ENCODE measurements at places on chromosomes 3 and 15.

DNA sequence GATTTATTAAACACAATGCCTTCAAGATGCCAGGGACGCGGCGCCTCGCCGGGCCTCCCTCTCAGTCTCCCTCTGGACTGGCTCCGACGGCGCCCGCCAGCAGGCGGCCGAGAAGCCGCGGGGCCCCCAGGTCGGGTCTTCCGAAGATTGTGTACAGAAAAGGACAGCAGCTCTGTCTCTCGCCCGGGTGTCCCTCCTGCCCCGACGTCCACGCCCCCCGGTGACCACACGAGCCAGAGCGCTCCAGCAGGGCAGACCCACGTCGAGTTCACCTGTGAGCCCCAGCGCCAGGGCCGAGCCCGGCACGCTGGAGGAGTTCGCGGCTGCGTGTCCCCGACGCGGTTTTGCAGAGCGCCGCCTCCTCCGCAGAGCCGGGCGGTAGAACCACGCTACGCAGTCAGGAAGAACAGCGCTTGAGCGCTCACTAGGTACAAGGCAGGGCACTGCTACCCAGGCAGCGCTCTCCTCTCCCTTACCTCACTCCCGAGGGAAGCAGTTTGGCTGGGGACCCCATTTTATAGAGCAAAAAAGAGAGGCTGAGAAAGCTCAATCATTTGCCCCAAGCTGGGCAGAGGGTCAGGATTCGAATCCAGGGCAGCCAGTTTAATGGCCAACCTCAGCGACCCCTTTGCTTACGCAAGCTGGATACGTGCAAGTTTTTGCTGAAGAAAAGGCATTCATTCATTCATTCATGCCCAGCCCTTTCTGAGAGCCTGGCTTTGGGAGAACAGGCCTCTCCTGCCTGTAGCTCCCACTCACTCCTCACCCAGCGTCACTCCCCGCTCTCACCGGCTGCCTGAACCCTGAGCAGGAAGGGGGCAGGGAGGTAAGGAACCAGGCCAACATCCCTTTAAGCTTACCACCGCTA is 3.0 kb upstream of the TLE3 start:
- peak; percentile 81 for DNase-seq

DNA sequence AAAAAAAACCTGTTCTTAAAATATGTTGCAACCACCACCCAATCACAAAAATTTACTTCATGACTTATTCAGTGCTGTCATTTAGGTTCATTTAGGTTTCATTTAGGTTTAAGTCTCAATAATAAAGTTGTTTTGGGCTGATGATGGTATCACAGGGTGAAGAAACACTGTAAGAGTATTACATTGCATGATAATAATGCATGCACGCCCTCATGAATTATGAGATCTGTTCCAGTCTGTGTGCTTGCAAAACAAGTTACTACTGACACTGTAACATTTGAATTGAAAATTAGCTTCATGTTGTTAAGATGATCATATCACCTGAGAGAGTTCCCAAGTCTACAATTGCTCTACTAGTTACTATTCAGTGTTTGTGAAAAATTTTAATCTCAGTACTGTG is at the start of gene AADACL2:
AADACL2 (plus strand) TSS at position 315 of the 400 bp plus-strand sequence. CDS start 109 bp downstream, outside the sequence.
- DNase-seq: no peak

GRCh38 chr3:11713171-11713570 is 69.5 kb upstream of the VGLL4 start:
- no peak for DNase-seq

- DNase-seq: no peak
Measured at GRCh38 chr15:87238451-87239068, 1018.0 kb downstream of the NTRK3 start.

DNA sequence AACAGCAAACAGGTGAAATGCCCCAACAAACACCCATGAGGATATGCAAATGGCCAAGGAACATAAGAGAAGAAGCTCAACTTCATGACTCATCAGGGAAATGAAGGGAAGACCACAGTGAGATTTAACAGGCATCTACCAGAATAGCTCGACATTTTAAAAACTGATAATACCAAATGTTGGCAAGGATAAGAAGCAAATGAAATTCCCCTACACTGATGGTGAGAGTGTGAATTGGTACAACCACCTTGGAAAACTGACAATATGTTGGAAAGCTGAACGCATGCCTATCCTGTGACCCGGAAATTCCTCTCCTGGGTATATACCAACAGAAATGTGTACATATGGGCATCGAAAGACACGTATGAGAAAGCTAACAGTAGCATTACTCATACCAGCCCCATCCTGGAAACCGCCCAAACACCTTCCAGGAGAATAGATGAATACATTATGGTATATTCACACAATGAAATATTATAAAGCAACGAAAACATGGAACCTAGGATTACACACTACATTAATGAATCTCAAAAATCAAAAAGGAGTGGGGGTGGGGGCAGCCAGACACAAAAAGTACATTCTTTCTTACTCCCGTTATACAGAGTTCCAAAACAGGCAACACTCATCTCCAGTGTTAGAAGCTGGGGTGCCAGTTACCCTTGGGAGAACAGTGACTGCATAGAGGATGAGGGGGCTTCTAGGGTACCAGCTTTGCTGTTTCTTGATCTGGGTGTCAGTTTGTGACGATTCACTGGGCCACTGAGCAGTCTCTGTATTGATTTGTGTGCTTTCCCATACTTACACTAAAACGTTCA is 16.9 kb downstream of the RFTN1 start:
- DNase-seq: no peak

- DNase-seq: no peak
Measured at GRCh38 chr15:68590721-68591389, 12.1 kb downstream of the CORO2B start.

GRCh38 chr3:171943262-171944117 is 95.9 kb upstream of the FNDC3B start:
- DNase-seq: no peak

GRCh38 chr3:111751961-111752360 is 107.1 kb upstream of the PHLDB2 start:
- DNase-seq: no peak

- no peak for DNase-seq
Measured at GRCh38 chr3:15926871-15927270, 129.1 kb upstream of the ANKRD28 start.

DNA sequence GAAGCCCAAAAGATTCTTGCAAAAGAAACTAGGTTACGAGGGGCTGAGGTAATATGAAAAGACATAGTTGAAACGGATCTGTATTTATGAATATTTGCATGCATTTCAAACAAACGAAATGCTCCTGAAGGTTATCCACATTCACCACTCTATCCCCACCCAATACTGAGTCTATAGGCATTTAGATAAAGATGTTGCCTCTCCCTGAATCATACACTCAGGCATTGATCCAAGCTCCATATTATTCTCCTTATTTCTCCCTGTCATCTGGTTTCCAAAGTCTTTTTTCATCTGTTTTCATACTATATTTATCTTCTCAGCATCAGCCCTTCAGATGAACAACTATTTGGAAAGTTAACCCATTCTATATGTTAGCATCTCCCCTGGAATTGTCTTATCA is 492.5 kb upstream of the TGFBR2 start:
- DNase-seq: no peak

- DNase-seq: no peak
Measured at GRCh38 chr3:141561426-141562034, 74.7 kb downstream of the RASA2 start.

DNA sequence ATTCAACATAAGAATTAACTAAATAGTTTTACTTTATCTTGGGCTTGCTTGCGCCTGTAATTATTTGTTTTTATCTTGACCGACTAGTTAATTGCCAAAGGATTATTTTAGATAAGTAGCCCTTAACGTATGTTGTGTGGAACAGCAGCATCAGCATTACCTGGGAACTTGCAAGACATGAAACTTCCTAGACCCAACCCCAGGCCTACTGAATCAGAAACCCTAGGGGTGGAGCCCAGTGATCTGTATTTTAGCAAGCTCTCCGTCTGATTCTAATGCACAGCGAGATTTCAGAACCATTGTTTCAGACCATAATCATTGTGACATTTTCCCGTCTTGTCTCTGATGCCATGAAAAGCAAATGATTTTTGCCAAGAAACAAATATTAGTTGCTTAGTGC is 31.1 kb downstream of the FILIP1L start:
- DNase-seq: no peak

GRCh38 chr3:44334326-44334725 is 4.2 kb upstream of the TCAIM start:
- no peak for DNase-seq

DNA sequence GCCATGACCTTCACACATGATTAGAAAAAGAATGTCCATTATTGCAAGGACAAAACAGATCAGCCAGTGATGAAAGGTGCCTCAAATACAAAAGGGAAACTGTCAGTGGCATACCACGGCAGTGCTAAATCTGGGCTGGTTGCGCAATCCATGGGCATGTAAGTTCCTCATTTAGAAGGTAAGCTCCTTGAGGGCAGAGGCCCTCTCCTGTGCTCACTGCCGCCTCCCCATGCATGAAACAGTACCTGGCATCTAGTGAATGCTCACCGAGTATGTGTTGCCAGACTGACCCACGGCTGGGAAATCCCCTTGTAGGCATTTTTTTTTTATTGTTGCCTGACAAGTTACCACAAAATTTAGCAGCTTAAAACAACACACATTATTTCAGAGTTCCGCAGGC is 312.1 kb upstream of the CHRM5 start:
- DNase-seq: no peak

- DNase-seq: no peak
Measured at GRCh38 chr3:38343797-38344594, 2.6 kb upstream of the XYLB start.

DNA sequence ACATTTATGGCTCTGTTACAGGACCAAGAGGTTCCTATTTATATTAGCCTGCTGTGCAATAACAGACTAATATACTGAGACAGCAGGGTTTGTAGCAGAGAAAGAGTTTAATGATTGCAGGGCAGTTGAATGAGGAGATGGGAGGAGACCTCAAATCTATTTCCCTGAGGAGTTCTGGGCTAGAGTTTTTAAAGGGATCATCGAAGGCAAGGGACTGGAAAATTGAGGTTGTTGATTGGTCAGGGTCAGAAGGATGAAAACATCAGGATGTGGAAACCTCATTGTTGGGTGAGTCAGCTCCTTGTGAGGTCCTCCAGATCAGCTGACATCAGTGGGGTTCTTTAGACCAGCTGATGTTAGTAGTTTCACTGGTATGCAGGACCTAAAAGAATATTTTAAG is 60.6 kb upstream of the GOLGA8B start:
- DNase-seq: no peak

DNA sequence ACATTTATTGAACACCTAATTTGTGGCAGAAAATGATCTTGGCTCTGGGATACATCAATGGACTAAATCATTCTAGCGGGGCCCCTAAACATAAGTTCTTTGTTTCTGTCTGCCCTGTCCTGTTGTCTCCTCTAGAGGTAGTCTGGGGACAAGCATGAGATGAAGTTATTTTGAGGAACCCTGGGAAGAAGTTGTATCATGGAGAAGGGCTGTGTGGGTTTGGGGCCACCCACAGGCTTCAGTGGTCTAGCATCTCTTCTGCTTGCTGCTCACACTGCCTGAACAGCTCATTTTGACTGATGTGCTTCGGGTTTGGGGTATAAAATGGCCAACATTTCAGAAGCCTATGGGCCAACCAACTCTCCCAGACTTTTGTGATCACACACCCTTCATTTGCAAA is 50.3 kb upstream of the OSBPL11 start:
- no peak for DNase-seq

DNA sequence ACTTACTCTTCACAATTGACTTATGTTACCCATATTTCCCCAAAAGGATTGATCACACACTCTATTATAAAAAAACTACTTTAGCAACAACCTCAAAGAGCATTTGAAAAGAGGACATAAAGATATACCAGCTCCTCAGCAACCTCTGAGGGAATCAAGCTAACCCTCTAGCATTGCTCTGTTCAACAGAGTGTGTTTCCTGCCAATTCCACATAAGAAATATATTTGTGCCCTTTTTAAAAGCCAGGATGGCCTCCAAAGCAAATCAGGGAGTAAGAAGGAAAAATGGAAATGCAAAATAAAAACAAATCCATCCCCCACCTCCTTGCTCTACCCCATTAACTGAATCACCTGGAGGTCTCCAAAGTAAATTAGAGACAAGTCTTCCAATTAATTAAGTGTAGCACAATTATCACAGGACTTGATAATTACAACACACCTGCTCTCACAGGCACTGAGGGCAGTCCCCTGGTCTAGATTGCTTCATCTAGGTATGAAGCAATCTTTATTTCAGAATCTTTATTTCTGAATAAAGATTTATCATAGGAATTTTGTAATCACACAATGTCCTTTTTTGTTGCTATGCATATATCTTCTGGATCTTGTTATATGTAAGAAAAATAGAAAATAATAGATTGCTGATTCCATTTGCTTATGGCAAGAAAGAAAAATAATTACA is 34.8 kb downstream of the GPR176 start:
- DNase-seq: no peak

DNA sequence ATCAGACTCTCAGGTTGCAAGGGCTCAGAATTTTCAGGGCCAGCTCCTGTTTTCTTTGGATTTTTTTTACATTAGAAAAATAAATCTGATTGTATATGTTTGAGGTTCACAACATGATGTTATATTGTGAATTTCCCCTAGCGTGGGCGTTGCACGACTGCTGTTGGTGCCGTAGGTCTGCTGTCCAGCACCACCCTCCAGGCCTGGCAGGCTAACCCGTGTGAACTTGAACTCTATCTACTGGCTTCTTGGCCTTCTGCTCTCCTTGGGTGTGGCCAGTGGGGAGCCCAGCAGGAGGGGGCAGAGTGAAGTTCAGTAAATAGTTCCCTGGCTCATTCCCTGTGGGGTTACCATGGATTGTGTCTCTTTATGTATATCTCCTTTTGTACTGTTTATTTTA is 80.5 kb upstream of the RORA start:
- DNase-seq: no peak

DNA sequence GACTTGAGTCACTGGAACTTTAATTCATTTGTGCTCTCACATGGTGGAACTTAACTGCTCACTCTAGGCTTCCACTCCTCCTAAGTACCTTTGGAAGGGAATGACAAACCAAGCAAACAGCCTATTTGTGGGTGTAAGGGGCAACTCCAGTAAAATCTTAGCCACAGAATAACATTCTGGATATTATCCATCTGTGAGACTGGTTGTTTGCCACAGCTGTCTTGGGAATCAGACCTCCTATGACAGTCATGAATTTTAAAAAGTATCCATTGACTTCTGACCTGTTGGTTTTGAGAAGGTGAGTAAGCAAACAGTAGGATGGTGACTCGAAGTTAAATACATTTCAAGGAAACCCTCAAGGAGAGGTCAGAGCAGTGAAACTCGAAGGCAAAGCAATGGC is 147.3 kb upstream of the CDIN1 start:
- no peak for DNase-seq

- DNase-seq: peak; percentile 28
Measured at GRCh38 chr3:126540342-126540849, 16.4 kb downstream of the CHST13 start.

- DNase-seq: no peak
Measured at GRCh38 chr3:31922962-31923361, 58.1 kb downstream of the OSBPL10 start.

DNA sequence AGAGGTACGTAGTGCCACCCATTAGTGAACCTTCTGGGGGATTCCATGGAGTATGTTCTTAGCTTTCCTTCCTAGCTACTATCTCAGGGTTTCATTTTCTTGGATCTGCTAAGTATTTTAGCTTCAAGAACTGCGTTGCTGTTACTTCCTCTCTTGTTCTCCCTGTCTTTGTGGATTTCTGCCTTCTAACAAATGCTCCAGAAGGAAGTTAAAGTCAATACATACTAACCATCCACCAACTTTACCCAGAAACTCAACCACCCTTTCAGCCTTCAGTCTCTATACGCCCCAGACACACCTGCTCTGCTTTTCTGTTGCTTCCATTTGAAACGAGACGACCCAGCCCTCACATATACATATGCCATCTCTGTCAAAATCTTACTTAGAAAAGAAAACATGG is 2.4 kb upstream of the KLF13 start:
- no peak for DNase-seq
